ENCODE measurements at places on chromosomes 3 and 15.

DNA sequence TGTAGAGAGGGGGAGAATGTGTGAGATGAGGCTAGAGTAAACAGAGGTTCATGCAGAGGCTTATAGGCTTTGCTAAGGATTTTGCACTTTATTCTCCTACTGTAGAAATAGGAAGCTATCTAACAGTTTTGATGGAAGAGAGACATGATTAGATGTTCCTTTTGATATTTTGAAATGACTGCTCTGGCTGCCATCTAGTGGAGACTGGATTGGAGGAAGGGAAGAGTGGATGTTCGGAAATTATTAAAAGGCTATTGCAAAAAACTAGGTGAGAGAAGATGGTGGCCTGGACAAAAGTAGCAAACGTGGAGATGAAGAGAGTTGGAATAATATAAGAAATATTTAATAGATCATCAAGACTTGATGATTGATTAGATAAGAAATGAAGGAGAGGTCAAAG is 42.2 kb downstream of the SYN2 start:
- DNase-seq = no peak

- DNase-seq = no peak
These were observed 185.3 kb upstream of the FEZF2 start for GRCh38 chr3:62558549-62559112.

DNA sequence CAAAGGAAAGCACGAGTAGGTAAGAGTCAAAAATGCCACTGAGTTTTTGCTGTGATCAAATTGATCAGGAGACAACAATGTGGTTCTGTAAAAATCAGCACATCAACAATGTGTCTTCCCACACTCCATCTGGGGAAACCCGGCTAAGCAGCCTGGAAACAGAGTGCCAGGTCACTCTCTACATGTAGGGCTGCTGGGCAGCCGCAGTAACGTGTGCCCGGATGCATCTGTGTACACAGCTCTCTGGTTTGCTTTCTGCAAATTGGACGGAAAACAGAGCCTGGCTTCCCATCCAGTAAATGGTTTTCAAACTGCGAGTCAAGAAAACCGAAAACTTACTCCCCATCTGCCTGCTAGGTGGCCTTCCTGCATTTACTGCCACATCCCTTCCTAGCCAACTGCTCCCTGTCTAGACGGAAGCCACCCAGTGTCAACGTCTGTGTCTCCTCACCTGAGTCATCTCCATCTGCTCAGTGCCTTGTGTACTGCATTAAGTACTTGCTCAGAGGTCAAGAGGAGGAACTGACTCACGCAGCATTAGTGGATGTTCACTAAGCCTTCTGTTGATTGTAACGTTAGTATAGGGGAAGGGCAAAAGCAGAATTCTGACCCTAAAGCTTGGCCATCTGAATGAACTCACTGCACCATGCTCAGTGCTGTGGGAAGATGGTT is 124.1 kb downstream of the TJP1 start:
- no peak for DNase-seq

- DNase-seq = no peak
These were observed 422.2 kb downstream of the TBC1D5 start for GRCh38 chr3:17320266-17320665.

DNA sequence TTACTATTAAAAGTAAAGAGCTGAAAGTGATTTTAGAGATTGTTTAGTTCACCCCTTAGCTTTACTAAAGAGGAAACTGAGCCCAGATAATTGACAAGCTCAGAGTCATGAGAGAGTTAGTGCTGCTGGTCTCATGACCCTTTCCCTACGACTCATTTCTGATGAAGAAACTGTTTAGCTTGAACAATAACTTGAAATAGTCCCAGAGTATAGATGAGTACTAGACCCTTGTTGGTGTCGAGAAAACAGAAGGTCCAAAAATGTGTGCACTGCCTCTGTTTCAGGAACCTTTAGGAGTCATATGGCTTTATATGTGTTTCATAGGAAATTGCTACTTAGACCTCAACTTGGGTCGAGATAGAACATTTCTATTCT is 58.2 kb downstream of the IL16 start:
- DNase-seq = no peak

Measured in caudate nucleus (tissue), 63 donors.